ENCODE measurements at places on chromosomes 7 and 10.

GRCh38 chr10:61159253-61159652, 215.3 kb upstream of the RHOBTB1 start:
- no peak for DNase-seq

DNA sequence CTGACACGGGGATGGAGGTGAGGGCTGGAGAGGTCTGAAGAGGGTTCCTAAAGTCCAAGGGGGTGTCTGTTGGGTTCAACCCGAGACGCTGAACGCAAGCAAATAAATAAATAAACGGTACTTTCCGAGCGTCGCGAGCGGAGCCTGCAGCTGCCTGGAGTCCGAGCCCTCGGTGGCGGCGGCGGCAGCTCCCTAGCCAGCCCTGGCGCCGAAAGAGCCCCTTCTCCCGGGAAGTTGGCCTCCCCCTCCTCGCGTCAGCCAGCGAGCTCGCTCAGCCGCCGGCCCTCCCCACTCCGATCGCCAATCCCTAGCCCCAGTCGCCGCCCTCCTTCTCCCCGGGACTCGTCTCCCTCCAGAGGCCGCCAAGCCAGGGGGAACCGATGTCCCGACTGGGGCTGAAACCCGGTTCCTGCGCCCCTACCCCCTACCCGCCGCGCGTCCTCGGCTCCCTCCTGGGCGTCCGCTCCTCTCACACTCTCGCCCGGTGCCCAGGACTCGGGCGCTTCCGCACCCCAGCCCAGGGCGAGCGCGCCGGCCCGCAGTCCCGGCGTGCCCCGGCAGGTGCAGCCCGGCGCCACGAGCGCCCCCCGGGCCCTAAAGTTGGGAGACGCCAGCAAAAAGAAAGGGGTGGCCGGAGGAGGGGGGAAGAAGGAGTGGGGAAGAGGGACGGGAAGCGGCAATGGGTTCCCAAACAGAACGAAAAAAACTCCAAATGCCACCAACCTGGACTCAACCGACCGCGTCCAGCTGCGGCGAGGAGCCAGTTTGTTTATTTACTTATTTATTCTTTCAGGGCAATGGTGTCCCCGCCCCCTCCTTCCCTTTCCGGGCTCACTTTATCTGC, at the start of gene GFRA1:
TSS of gene GFRA1 (minus strand) at position 767 of the 844 bp plus-strand sequence. CDS start 1,177 bp downstream, outside the sequence.
- no peak for DNase-seq

DNA sequence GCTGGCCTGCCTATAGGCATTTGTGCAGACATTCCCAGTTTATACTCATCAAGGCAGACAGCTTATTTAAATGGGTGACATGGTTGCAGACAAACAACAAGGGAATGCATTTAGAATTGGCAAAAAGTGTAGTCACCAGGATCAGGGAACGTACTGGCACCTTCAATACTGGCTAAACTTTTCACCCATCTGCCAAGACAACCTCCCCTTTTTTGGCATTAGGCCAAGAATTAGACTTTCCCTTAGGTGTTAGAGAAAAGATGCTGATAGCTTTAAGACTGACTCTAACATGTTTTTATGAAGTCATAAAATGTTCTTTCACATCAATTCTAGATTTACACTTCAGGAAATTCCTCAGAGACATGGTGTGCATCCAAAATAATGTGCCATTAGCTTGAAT, 365.9 kb downstream of the PHTF2 start:
- no peak for DNase-seq

GRCh38 chr10:128062331-128062880, 63.8 kb downstream of the MKI67 start:
- peak; percentile 58 for DNase-seq

DNA sequence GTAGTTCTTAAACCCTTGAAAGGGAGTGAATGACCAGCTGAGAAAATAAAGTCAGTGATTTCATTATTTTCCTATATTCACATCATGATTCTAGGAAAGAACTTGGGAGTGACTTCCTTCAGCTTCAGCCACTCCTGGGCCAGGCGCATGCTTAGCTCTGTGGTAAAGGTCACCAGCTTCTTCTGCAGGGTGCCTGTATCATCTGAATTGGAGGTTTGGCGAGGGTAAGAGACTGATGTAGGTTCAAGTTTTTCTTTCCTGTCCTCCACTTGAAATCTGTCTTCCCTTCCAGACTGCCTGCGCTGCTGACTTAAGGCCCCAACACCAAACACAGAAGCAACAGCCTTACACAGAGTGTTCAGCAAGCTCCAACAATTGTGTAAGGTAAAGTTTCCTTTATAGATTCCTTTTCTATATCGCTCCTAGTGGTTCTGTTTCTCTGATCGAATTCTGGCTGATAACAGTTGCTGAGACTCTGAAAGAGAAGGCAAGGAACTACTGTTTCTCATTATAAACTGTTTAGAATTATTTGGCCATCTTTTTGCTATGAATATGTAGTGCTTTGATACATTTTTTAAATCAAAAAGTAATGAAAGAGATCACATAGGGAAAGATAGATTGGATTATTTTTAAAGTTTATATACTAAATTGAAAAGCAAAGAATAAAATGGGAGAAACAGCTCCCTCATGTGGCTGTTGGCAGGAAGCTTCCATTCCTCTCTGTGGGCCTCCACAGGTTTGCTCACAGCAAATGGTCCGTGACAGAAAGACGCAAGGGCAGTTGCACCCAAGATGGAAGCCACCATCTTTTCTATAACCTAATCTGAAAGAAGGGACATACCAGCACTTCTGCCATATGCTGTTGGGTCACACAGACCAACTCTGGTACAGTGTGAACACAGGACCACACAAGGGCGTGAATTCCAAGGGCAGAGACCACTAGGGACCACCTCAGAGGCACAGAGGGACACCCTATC, 14.0 kb downstream of the GATAD1 start:
- DNase-seq, result peak; percentile 18

DNA sequence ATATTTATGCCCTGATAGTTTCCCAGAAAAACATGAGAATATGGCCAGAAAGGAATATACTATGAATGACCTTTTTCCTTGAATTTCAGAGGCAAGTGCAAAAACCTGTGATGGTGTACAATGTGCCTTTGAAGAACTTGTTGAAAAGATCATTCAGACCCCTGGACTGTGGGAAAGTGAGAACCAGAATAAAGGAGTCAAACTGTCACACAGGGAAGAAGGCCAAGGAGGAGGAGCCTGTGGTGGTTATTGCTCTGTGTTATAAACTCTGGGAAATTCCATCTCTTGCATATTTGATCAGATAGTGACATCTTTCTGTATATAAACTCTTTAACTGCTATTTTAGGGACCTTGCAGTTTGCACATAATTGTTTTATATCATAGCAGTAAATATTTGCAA, 33.7 kb downstream of the RAB18 start:
- DNase-seq, result no peak

- no peak for DNase-seq
Observed at GRCh38 chr10:26468291-26468690, 30.1 kb downstream of the APBB1IP start.

DNA sequence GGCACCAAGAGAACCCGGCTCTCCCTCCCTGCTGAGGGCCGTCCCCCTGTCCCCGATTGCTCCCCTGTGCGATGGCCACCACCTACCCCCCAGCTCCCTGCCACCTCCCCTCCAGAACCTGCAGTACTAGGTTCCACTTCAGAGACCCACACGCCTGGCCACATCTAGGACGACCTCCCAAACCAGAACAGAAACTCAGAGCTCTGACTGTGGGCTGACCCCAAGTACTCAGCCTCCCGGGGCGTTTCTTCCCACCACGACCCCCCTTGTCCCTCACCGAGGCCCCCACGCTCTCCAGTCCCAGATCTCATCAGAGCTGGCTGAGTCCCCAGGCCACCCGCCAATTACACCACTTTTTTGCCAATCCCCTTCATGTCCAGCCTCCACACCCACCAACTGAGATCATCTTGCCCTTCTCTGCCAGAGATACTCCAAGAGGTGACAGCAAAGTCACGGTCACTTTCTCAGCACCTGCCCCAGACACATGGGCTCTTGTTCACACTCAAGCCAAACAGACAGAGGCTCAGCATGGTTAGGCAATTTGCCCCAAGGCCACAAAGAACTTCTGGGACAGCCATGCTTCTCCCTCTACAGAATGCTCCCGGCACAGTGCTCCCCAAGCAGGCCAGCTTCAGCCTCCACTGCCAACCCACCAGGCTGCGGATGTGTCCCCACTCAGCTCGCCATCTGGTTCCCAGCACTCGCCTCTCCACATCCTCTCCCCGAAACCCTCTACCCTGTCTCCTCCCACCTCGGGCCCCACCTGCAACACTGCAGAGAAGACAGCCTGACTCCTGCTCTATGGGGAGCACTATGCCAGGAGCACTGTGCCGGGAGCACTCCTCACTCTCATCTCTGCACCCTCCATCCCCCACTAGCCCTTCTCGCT, 4.7 kb downstream of the TMEM120A start:
- DNase-seq, result no peak

DNA sequence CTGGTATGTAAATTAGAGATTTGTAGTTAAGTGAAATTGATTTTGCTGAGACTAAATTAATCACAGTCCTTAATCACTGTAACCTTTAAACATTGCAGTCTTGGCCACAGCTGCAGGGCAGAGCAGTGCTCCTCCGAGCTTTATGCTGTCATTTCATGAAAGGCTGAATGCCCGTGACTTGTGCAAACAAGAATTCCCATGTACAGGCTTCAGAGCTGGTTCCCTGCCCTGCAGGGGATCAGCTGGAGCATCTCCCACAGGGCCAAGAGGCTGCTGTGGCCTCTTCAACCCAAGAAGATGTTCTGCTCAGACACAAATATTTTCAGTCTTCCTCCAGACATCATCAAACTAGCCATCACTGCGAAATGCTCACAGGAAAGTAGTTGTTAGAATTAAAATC, 419.1 kb downstream of the AUTS2 start:
- no peak for DNase-seq

- no peak for DNase-seq
Observed at GRCh38 chr10:72065439-72066025, 22.8 kb downstream of the SPOCK2 start.

- peak; percentile 11 for DNase-seq
Observed at GRCh38 chr10:73743327-73743904, 756 bp upstream of the SEC24C start.

GRCh38 chr7:46604241-46604661, 683.2 kb upstream of the IGFBP3 start:
- no peak for DNase-seq

DNA sequence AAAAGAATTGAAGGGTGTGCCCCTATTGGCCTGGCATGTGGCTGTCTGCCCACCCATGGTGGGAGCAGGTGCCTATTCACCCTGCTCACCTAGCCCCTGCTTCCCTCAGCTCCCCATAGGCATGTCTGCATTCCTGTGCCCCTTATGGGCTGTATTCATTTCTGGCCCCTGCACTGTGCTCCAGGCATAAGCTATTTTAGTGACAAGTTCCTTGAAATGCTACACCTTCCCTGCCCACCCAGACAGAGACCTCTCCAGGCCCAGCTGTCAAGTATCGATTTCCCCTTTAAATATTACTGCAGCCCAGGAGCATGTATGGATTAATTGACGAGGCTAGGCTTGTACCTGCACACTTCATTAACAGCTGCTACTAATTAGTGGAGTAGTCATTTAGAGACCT, 235.4 kb downstream of the RPS24 start:
- DNase-seq, result no peak

- DNase-seq, result no peak
Observed at GRCh38 chr10:15461353-15462108, 90.4 kb upstream of the FAM171A1 start.

Data from inflammatory macrophage treated with lipopolysaccharide for 4 hours (primary cell).